Hematopoietic multipotent progenitor cell treated with erythropoietin and hydrocortisone succinate and interleukin-3 and kit ligand, for 15 days (in vitro differentiated cells): ENCODE measurements at places on chromosomes 4 and X.
A peak's percentile ranks its signal among the peaks of the same experiment; 100 is the strongest.

GRCh38 chr4:159024266-159024665, 78.6 kb upstream of the RAPGEF2 start:
- no peak for DNase-seq

DNA sequence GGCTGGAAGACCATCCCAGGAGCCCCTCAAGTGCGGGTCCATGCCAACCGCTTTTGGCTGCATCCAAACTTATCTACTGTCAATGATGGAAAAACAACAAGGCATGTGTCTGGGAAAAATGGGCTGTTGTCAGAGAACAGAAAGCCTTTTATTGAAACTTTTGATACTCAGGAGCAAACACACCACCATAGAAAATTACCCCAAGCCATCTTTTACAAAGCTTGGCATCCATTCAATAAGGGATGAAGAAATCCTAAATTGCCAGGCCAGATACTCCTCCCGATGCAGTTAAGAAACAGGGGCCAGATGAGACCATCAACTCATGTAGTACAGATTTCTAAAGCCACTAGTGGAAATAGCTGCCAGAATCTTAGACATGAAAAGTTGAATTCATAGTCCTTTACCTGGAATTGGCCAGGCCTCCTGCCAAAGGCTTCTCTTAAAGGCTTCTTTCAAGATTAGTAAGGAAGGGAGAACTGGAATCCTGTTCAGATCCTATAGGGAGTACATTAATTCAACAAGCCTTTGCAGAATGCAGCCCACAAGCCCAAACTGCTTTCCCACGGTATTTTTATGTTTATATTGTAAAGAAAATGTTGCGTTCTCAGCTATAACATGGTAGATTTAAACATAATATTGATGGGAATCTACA, 145.4 kb upstream of the MAP3K15 start:
- no peak for DNase-seq

DNA sequence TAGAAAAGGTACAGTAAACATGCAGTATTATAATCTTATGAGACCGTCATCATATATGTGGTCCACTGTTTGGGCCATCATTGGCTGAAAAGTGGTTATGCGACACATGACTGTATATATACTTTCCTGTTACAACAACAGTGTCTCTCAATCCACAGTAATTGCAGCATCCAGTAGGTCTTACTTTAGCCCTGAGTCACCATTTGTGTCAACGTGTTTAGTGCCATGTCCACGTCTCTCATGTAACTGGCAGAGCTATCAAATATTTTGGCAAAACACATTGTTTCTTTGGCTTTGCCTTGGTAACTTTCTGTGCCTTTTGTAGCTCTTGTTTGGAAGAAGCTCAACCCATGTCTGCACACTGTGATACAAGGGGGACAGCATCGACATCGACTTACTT, 73.8 kb downstream of the CD38 start:
- no peak for DNase-seq

GRCh38 chrX:41909068-41909467, 14.3 kb downstream of the CASK start:
- no peak for DNase-seq

DNA sequence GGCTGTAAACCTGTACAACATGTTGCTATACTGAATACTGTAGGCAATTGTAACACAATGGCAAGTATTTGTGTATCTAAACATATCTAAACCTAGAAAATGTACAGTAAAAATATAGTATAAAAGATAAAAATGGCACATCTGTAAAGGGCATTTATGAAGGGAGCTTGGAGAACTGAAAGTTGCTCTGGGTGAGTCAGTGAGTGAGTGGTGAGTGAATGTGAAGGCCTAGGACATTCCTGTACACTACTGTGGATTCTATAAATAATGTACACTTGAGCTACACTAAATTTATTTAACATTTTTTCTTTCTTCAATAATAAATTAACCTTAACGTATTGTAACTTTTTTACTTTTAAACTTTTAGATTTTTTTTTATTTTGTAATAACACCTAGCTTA, 5.0 kb upstream of the SHROOM4 start:
- no peak for DNase-seq

GRCh38 chrX:50762578-50762977, 51.4 kb downstream of the SHROOM4 start:
- no peak for DNase-seq

- no peak for DNase-seq
Observed at GRCh38 chr4:156779774-156780173, 191.8 kb downstream of the PDGFC start.

DNA sequence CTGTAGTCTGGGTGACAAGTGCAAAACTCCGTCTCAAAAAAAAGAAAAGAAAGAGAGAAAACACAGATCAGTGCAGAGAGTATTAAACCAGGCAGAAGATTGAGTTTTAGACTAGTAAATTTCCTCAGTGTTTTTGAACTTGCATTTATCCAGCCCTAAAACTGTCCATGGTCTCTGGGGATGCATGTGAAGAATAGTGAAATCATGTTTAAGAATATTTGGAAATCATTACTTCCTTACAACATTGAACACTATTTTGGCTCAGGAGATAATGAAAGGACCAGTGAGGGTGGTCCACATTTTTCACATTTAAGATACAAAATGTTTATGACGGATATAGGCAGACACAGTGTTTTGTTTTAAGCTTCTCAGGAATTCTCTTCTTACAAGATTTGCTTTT, 195.8 kb upstream of the RASGEF1B start:
- DNase-seq = no peak

- DNase-seq = peak; percentile 2
Observed at GRCh38 chrX:25020905-25021449, 5.2 kb upstream of the ARX start.

DNA sequence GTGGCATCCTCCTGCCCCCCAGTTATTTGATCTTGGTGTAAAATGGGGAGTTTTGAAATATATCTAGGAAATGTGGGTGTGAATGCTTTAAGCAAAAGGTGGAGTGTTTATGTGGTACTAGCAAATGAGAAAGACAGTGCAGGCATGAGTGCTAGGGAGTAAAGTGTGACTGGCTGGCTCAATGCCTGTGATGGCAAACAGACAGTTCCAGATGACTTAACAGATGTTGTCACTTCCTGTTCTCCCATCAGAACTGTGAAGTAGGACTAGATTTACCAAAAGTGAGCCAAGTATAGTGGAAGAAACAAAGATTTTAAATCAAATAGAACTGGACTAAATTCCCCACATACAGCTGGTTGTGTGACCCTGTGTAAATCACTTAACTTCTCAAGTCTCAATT, 8.4 kb upstream of the AMOT start:
- no peak for DNase-seq
